ENCODE measurements at places on chromosomes 7 and 10.

DNA sequence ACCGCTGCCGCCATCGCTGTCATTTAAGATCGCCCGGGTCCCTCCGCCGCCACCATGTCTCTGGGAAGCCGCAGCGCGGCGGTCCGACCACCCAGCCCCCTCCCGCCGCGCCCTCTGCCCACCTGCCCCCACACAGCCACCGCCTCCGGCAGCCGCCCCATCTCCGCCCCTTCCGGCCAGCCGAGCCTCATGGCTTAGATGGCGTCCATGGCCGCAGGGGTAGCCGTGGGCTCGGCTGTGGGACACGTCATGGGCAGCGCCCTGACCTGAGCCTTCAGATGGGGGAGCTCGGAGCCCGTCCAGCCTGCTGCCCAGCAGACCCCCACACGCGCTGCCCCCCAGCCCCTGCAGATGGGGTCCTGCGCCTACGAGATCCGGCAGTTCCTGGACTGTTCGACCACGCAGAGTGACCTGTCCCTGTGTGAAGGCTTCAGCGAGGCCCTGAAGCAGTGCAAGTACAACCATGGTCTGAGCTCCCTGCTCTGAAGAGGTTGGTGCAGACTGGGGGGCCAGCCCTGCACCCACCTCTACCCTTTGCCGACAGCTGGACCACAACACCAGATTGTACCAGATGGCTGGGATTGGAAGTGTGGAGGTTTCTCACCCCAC lies 38.0 kb upstream of the TARP start:
- peak; percentile 75 for DNase-seq

- no peak for DNase-seq
Measured at GRCh38 chr10:129756912-129757901, 206.9 kb downstream of the EBF3 start.

GRCh38 chr7:69825113-69825972 lies 227.1 kb downstream of the AUTS2 start:
- DNase-seq: no peak

- DNase-seq: no peak
Measured at GRCh38 chr10:29802171-29802570, 167.4 kb upstream of the SVIL start.

DNA sequence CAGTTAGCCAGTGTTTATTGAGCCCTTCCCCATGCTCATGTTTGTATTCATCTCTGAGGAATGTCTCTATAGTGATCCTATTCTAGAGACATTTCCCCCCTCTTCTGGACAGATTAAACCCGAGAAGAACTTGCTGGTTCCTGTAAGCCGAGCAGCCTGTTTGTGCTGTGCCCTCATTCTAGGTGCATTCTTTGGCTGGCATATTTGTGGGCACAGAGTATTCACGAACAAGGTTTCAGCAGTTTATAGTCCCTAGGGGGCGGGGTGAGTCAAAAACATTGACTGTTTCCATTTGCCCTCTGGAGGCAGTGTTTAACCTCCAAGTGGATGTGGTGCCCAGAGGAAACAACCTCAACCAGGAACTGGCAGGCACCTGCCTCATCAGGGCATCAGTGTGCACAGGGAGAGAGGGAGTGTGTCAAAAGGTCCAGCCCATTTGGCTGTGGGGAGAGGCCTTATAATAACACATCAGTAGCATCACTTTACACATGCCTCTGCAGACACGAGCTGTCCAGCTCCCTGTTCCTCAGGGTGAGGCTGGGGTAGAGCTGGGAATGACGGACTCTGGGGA lies 273.3 kb upstream of the LRGUK start:
- peak; percentile 21 for DNase-seq

Measured in GM13976 (cell line).